ENCODE measurements at places on chromosomes 5 and 9.
A peak's percentile ranks its signal among the peaks of the same experiment; 100 is the strongest.

DNA sequence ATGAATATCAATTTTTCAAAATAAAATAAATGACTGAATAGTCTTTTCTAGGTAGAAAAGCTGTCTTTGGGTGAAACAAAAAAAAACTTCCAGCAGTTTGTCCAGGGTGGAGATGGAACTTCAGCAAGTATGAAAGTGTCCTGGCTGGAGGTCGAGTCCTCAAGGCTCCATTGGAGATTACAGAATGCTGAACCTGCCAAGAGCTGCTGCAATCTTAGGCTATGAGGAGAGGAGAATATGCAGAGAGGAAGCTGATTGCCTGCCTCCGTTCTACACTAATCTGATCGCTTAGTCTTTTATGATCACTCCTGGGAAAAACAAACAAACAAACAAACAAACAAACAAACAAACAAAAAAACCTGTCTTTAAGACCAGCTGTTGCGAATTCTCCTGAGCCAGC is 50.6 kb downstream of the NREP start:
- no peak for DNase-seq

DNA sequence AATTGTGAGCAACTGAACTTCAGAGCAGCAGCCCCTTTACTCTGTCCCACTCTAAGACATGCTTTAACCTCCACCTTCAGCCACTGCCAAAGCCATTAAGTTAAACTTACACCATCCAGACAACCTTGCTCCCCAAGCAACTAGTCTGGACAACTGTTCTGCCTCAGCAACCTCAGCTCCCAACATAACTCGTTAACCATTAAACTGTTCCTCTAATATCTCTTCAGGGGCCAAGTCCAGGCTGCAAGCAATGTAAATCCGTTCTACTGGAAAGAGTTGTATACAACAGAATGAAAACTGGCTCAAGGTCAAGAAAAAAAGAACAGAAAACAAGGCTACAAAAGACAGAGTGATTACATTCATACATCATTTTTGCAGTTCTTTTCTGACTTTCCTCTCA is 131.7 kb upstream of the TARS1 start:
- DNase-seq: no peak

GRCh38 chr9:14157191-14157590 is 156.8 kb downstream of the NFIB start:
- DNase-seq: no peak

- DNase-seq: peak; percentile 42
Measured at GRCh38 chr9:126985870-126986498, 71.4 kb downstream of the RALGPS1 start.

DNA sequence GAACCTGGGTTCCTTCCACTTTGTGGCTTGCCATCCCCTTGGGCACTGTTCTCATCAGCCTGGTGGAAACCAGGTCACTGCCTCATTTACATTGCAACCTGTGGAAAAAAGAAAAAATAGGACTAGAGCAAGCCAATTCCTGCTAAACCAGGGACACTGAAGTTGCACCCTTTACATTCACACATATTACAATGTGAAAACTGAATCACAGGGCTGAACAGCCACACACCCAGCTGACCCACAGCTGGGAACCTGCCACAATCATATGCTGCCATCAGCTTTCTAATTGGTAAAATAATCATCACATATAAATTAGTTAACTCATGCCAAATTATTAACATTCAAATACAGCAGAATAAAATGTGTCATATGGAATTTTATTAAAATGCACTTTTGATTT is 94.5 kb downstream of the CDH6 start:
- DNase-seq: no peak

DNA sequence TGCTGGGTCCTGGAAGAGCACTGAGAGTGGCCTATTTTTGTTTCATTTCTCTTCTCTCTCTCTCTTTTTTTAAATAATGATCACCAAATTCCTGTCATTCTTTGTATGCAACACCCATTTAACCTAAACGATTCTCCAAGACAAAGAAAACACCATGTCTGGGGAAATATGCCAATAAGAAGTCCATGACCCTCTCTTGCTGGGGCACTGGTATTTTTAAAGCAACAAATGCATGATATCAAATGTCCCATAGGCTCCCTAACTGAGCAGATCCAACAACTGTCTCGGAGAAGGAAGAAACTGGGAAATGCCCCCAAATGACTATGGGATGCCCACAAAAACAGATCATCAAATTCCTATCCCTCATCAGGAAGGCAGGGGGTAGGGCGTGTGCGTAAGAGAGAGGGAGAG is 567.4 kb downstream of the CCDC171 start:
- no peak for DNase-seq

GRCh38 chr5:175493726-175494125 is 15.4 kb downstream of the SFXN1 start:
- DNase-seq: no peak

DNA sequence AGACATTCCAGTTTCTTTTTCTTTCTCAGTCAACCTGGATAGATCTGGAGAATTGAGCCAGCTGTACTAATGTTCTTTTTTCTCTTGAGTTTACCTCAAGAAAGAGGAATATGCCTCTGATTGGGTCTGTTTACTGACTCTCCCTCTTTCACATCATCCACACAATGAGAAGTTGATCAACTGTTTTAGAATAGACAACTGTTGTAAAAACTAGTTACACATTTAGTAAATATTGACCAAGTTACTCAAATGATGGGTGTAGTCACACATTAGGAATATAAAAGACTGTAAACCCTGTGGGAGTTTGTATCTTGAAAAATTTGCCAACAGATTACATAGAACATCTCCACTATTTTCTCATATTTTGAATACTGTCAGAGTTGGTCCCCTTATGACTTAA is 330.8 kb downstream of the FER start:
- DNase-seq: no peak

DNA sequence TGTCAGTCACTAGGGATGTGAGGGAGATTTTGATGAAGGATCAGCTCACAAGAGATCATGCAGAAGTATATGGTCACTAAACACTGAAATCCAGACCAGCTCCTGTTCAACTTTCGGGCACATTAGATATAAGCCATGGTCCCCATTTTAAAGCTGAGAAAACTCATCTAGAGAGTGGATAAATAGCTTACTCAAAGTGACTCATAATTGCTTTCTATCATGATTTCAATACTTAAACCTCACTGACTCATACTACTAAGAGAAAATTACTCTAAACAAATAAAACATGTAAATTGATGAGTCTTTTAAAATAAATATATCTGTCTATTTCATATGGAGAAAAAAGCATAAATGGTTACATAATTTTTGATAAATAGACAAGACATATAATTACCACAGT is 567.7 kb downstream of the TLR4 start:
- DNase-seq: no peak

DNA sequence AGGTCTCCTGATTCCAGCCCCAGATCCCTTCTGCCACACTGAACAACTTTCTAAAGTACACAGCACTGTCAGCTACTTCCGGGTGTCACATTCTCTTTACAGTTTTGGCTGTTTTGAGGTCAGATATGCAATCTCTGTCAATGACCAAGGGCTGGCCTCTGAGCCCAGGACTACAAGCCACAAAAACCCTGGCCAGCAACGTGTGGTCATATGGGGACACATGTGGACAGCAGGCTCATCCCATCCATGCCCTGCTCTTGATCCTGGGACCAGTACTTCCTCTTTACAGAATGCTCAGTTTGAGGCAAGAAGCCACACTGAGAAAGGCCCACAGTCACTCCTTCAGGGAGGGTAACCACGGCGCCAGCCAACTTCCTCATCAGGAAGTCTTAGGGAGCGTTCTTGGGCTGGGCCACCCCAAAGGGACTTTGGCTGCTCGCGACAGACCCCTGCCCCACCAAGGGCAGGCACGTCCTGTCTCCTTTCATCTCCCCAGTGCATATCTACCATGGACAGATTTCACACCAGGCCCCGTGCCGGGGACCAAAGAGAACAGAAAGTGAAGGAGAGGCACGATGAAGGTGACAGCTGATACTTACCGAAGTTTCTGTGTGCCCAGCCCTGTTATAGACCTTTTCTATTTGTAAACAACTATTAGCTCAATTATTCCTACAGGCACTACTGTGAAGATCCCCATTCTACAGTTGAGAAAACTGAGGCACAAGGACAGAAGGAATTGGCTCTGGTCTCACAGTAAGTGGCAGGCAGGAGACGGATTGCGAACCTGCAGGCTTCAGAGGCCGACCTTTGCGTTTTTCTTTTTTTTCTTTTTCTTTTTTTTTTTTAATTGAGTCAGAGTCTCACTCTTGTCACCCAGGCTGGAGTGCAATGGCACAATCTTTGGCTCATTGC is 37.3 kb downstream of the STK10 start:
- DNase-seq: no peak

DNA sequence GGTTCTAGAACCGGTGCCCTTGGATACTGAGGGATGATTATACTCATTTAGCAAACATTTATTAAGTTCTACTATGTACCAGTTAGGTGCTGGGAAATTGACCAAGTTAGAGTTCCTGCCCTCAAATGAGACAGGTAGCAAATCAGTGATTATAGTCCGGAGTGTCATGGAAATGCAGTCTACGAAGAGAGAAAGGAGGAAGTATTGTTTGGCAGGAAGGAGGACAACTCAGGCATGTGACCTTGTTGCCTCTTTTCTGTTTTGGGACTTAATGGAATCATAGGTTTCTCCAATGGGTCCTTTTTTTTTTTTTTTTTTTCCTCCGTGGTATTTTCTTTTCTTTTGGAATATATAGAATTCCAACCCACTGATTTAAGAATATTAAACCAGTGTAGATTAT is 28.0 kb downstream of the OSTF1 start:
- no peak for DNase-seq

GRCh38 chr5:44565902-44566301 is 176.7 kb upstream of the FGF10 start:
- DNase-seq: no peak

GRCh38 chr5:112880219-112880964 is 19.3 kb downstream of the SRP19 start:
- DNase-seq: no peak

- peak; percentile 74 for DNase-seq
Measured at GRCh38 chr9:30796764-30797163, 1587.7 kb upstream of the ACO1 start.

Measured in NCI-H1105 treated with DMSO at 0.1 percent for 48 hours (cell line).